SJSA1 (cell line): ENCODE measurements at places on chromosomes 13 and 19. TPM values are rescaled to one million over a fixed set of nuclear protein-coding genes. Genes with fewer than 3 reads are reported as not detected.
A peak's percentile ranks its signal among the peaks of the same experiment; 100 is the strongest.

The ONECUT3 gene
- not detected in 2 replicates for total RNA-seq

The PGLYRP2 gene
- total RNA-seq = not detected in 2 replicates

The DZIP1 gene
- total RNA-seq = 22.2 and 24.7 TPM in 2 replicates

The NXNL1 gene
- total RNA-seq = not detected in 2 replicates

The HNRNPM gene
- 125 and 127 TPM in 2 replicates for total RNA-seq

The CEACAM8 gene
- total RNA-seq = not detected in 2 replicates

The CD79A gene
- 0.24 and 0.69 TPM in 2 replicates for total RNA-seq

The CYP2A7 gene
- total RNA-seq = not detected in 2 replicates

The PSPN gene
- total RNA-seq = 1.2 and 1.3 TPM in 2 replicates

The ZNF625 gene
- total RNA-seq = 2.6 and 8.4 TPM in 2 replicates

The MEIS3 gene
- total RNA-seq = 25.0 and 50.8 TPM in 2 replicates

The ZNF573 gene
- 0.13 and 0.39 TPM in 2 replicates for total RNA-seq

DNA sequence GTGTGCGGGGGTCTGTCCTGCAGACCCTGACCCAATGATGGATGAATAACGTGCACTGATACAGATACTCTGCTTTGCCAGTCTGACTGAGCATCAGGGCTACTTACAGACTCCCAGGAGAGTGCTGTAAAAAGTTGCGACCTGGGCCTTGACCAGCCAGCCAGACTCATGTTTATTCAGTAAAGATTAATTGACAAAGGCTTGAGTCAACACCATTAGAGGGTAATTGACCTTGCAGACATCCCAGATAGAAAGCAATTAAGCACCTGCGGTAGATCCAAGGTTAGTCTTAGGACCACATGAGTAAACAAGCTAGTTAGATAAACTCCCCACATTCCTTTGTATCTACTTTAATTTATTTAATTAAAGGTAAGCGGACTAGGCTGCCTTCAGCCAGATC is 10.4 kb downstream of the NUDT19 start:
- no peak for DNase-seq
- H3K4me3 ChIP-seq = no peak overlapping the region
- no peaks in the 10 kb centered on the region for H3K27me3 ChIP-seq
- no peak overlapping the region for H3K27ac ChIP-seq
- no peaks in the 10 kb centered on the region for H3K4me1 ChIP-seq

GRCh38 chr19:6516659-6517291 is 14.1 kb upstream of the TNFSF9 start:
- H3K27ac ChIP-seq = peak overlapping the region; percentile 10
- DNase-seq = peak; percentile 89
- no peaks in the 10 kb centered on the region for H3K36me3 ChIP-seq
- peak overlapping the region; percentile 44 for H3K4me3 ChIP-seq

DNA sequence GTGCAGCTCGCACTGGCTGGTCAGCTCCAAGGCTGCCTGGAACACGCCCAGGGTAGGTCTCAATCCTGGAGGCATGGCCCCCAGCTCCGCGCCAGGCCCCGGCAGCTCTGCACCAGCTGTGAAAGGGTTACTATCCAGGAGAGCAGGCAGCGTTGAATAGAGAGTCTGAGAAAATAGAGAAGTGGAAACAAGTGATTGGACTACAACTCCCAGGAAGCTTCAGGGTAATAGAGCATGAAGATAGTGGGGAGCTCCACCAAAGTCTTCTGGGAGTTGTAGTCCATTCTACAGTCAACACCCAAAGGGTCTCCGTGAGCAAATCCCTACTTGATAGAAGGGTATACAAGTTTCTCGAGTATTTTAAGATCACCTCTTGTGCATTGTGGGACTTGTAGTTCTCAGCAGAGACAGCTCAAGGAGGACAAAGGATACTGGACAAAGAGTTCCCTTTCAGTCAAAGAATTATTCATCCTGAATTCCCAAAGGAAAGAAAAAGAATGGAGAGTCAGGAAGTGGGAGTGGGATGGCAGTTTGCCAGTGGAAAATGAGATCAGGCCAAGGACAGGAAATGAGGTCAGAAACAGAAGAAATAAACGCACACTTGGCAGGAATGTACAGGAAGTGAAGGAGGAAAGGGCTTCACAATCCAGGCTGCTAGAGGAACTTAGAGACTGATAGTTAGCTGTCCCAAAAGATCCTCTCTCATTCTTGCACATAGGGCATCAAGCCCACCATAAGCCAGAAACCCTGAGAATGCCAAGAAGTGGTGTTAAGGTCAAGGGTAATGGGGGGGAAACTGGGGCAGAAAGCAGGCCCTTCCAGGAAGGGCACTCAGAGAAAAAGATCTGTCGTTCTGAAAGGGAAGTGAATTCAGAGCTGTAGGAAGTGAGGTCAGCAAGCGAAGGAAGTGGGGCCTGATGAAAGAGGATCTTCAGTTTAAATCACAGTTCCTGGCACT is 5.5 kb upstream of the MAMSTR start:
- peaks cover 22% of the 10 kb centered on the region for H3K4me1 ChIP-seq
- peak; percentile 94 for DNase-seq
- no peaks in the 10 kb centered on the region for H3K36me3 ChIP-seq
- H3K27me3 ChIP-seq = no peaks in the 10 kb centered on the region
- H3K27ac ChIP-seq = peak overlapping the region; percentile 88

- H3K4me1 ChIP-seq = peaks cover 68% of the 10 kb centered on the region
- H3K36me3 ChIP-seq = no peaks in the 10 kb centered on the region
- H3K27ac ChIP-seq = peak overlapping the region; percentile 1; the same call in 1 of the 2 replicates
- DNase-seq = no peak
- H3K4me3 ChIP-seq = no peak overlapping the region
Measured at GRCh38 chr13:110015253-110015652, 228.9 kb upstream of the IRS2 start.

DNA sequence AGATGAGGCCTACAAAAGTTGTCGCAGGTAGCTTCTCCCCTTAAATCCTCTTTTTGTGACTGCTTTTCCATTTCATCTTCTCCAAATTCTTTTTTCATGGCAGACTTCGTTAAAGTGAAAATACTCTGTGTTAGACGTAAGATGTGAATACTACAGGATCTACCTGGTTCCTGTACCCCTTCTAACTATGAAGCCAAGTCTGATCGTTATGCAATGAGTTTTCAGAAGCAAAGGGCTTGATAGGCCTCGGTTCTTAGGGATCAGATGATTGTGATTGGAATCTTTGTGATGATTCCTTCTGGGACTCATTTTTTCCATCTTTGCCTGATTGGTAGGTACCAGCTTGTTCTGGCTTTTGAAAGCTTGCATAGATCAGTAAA is 86.9 kb downstream of the PCCA start:
- no peak overlapping the region for H3K4me3 ChIP-seq
- no peaks in the 10 kb centered on the region for H3K27me3 ChIP-seq
- H3K36me3 ChIP-seq = peaks cover 3% of the 10 kb centered on the region; the same call in 1 of the 2 replicates
- H3K4me1 ChIP-seq = peaks cover 5% of the 10 kb centered on the region
- H3K27ac ChIP-seq = no peak overlapping the region
- DNase-seq = no peak

DNA sequence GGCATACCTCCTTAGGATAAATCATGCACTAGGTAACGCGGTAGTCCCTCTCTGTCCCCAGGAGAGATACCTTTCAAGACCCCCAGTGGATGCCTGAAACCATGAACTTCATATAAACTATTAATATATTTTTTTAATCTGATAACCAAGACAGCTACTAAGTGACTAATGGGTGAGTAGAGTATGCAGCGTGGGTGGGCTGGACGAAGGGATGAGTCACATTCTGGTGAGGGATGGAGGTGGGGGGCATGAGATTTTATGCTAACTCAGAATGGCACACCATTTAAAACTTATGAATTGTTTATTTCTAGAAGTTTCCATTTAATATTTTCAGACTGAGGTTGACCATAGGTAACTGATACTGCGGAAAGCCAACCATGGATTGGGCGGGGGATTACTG is 46.2 kb downstream of the CDK8 start:
- peaks cover 28% of the 10 kb centered on the region for H3K4me1 ChIP-seq
- H3K36me3 ChIP-seq = no peaks in the 10 kb centered on the region
- no peaks in the 10 kb centered on the region for H3K27me3 ChIP-seq
- H3K27ac ChIP-seq = peak overlapping the region; percentile 46

DNA sequence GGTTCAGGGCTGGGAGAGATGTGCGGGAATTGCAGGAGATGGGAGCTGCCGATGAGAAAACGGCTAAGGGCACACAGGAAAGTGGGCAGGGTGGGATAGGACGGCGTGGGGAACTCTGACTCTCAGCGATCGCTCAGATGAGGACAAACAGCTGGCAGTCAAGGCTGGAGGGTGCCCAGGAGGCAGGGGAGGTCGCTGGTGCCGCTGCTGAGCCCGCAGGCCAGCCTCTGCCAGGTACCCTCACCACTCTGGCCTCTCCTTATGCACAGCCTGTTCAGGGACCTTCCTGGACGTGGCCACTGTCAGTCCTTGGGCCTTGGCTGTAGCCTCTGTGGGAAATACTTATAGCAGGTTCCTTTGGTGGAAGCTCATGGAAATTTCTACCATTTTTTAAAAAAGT is 308.6 kb downstream of the TEX29 start:
- peaks cover 64% of the 10 kb centered on the region for H3K27me3 ChIP-seq
- peak; percentile 41 for DNase-seq
- H3K4me3 ChIP-seq = no peak overlapping the region
- no peaks in the 10 kb centered on the region for H3K36me3 ChIP-seq

GRCh38 chr19:29547981-29548380 is 22.2 kb downstream of the VSTM2B start:
- H3K27me3 ChIP-seq = no peaks in the 10 kb centered on the region
- H3K27ac ChIP-seq = no peak overlapping the region
- no peak overlapping the region for H3K4me3 ChIP-seq
- H3K36me3 ChIP-seq = no peaks in the 10 kb centered on the region

DNA sequence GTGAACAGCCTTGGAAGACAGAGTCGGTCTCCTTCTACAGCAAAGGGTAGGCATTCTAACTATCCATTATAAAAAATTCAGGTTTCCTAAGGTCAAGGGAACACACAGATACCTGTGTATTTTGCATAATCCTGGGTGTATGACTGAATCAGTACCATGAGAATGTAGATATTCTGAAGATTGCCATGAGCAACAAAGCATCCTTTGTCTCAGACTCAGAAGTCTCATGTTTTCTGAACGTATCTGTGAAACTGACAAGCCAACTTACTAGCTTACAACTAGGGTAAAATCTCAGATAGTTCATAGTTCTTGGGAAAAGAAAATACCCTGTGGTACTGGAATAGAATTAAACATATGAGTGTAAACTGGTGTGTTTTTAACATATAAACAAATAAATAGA is 6.5 kb downstream of the ZNF566 start:
- no peak overlapping the region for H3K27ac ChIP-seq
- no peaks in the 10 kb centered on the region for H3K27me3 ChIP-seq
- H3K4me3 ChIP-seq = no peak overlapping the region
- no peaks in the 10 kb centered on the region; the same call in 1 of the 2 replicates for H3K36me3 ChIP-seq
- DNase-seq = no peak
- H3K4me1 ChIP-seq = no peaks in the 10 kb centered on the region

- DNase-seq = no peak
- no peaks in the 10 kb centered on the region for H3K4me1 ChIP-seq
- no peaks in the 10 kb centered on the region for H3K27me3 ChIP-seq
- no peak overlapping the region for H3K27ac ChIP-seq
Measured at GRCh38 chr13:38590796-38591507, 95.9 kb upstream of the FREM2 start.

DNA sequence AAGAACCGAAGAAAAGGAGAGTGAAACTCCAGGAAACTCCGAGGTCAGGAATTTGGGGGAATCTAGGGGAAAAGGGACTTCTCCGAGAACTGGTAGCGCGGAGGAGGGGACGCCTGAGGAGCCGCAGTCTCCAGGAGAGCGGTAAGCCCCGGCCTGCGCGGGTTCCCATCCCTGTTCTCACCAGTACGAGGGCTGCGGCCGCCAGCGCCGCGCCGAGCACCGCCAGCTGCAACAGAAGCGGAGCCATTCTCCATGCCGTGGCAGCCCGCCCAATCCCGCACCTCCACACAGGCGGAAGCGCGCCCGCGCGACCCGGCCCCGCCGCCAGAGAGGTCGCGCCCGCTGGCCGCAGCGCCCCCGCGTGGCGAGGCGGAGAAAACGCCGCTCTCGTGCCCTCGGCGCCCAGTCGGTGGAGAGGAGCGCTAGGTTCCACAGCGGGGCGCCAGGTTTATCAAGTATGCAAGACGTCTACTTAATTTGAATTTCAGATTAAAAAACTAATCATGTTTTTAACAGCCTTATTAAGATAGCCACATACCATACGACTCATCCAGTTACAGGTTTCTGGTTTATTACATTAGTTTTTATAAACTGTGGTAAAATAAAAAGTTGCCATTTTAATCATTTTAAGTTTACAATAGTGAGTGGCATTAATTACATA is at the start of gene ALG5:
TSS of gene ALG5 (minus strand) at position 287 of the 661 bp plus-strand sequence. CDS start at position 247, 40 bp downstream.
- peak; percentile 85 for DNase-seq
- H3K27ac ChIP-seq = peak within 1 kb of the TSS; percentile 88

- H3K4me1 ChIP-seq = no peaks in the 10 kb centered on the region
Measured at GRCh38 chr13:21365574-21365973, 93.5 kb downstream of the ZDHHC20 start.

DNA sequence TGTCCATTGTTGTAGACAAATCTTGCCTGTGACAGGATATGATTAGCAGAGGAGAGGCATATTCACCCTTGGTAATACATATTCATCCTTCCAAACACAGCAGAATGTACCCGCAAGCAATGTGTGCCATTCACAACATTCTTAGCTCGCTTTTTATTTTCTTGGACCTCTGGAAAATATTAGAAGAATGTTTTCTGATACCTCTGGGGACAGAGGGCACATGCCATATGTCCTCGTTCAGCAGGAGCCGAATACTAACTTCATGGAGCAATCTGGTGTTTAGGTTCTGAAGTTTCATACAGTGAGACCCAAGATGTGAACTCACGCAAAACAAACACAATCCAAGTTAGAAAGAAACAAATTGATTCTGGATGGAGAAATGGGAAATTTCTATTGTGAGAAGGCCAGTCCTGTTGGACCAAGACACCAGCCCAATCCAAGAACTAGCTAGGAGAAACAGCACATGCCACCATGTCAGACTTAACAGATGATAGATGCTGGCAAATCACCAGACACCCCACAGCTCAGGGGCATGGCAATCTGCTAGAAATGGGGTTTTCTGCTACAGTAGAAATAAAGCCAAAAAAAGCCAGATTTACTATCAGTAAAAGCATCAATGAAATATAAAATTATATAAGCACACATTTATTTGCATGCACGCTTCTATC is 297.4 kb downstream of the DCLK1 start:
- H3K27me3 ChIP-seq = no peaks in the 10 kb centered on the region
- H3K27ac ChIP-seq = no peak overlapping the region
- peaks cover 32% of the 10 kb centered on the region for H3K4me1 ChIP-seq
- no peak for DNase-seq

- H3K36me3 ChIP-seq = peaks cover 13% of the 10 kb centered on the region
- no peak for DNase-seq
- H3K27me3 ChIP-seq = no peaks in the 10 kb centered on the region
- no peak overlapping the region for H3K27ac ChIP-seq
- peaks cover 27% of the 10 kb centered on the region for H3K4me1 ChIP-seq
Measured at GRCh38 chr19:17335575-17335974, 920 bp upstream of the ANO8 start.

GRCh38 chr13:108176685-108177274 is 38.6 kb downstream of the LIG4 start:
- no peaks in the 10 kb centered on the region for H3K4me1 ChIP-seq
- DNase-seq = peak; percentile 82
- no peaks in the 10 kb centered on the region for H3K36me3 ChIP-seq
- no peak overlapping the region for H3K4me3 ChIP-seq
- peaks cover 25% of the 10 kb centered on the region for H3K27me3 ChIP-seq

GRCh38 chr19:31519256-31519655 is 170.0 kb upstream of the TSHZ3 start:
- no peak overlapping the region for H3K4me3 ChIP-seq
- H3K4me1 ChIP-seq = no peaks in the 10 kb centered on the region
- peak; percentile 3 for DNase-seq
- no peak overlapping the region for H3K27ac ChIP-seq

- H3K27me3 ChIP-seq = no peaks in the 10 kb centered on the region
- no peaks in the 10 kb centered on the region for H3K36me3 ChIP-seq
- H3K27ac ChIP-seq = no peak overlapping the region
- H3K4me1 ChIP-seq = no peaks in the 10 kb centered on the region
Measured at GRCh38 chr19:21610787-21611186, 105.4 kb downstream of the ZNF429 start.

GRCh38 chr19:18725841-18726770 is 42.6 kb downstream of the CRTC1 start:
- no peaks in the 10 kb centered on the region for H3K36me3 ChIP-seq
- H3K4me3 ChIP-seq = no peak overlapping the region
- H3K4me1 ChIP-seq = no peaks in the 10 kb centered on the region
- H3K27ac ChIP-seq = no peak overlapping the region
